ENCODE measurements at places on chromosomes 4 and X.

DNA sequence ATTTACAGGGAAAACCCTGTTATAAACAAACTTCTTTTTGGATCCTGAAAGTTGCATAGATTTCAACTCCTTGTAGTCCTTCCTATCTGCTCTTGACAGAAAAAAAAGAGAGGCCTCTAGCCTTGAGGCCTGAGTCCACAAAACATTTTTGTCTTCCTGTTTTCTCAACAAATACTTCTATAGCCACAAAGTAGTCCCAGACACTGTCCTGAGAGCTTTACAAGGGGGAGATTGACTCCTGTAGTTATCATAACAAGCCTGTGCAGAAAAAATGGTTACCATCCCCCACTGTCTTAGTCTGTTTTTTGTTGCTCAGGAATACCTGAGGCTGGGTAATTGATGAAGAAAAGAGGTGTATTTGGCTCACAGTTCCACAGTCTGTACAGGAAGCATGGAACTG is 35.2 kb downstream of the PCDH7 start:
- no peak for DNase-seq

- no peak for DNase-seq
Measured at GRCh38 chrX:70808942-70809940, 99.3 kb downstream of the TEX11 start.

- no peak for DNase-seq
Measured at GRCh38 chr4:66591968-66592367, 921.7 kb upstream of the EPHA5 start.

- no peak for DNase-seq
Measured at GRCh38 chr4:77240469-77241066, 83.6 kb downstream of the CCNG2 start.

DNA sequence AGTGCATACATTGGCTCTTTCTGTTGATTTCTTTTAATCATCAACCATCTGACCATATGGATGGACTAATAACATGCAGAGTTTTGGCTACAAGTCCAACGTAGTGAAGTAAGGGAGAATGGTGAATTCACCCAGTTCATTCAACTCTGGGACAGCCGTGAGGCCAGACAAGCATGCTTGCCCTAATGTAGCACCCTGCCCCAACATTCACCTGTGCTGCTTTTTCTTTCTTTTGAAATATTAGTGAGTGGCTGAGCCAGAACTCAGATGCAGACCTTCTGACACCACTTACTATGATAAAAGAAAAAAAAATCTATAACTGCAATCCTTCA is 17.5 kb downstream of the ARSJ start:
- DNase-seq = no peak

Measured in DMS79 (cell line).